ENCODE measurements at places on chromosomes 2 and 18. TPM values are rescaled to one million over a fixed set of nuclear protein-coding genes. Genes with fewer than 3 reads are reported as not detected.

GRCh38 chr18:48609114-48609513 lies 70.3 kb downstream of the CTIF start:
- H3K36me3 ChIP-seq = peaks cover 9% of the 10 kb centered on the region
- no peak overlapping the region for H3K4me3 ChIP-seq
- no peaks in the 10 kb centered on the region for H3K27me3 ChIP-seq
- no peak overlapping the region for H3K27ac ChIP-seq
- H3K4me1 ChIP-seq = peaks cover 82% of the 10 kb centered on the region

GRCh38 chr2:188727846-188728245 lies 246.3 kb upstream of the COL3A1 start:
- peaks cover 35% of the 10 kb centered on the region for H3K4me1 ChIP-seq
- DNase-seq = no peak

- no peak for DNase-seq
- peaks cover 27% of the 10 kb centered on the region for H3K4me1 ChIP-seq
- no peak overlapping the region for H3K27ac ChIP-seq
- no peak overlapping the region for H3K4me3 ChIP-seq
- no peaks in the 10 kb centered on the region for H3K27me3 ChIP-seq
- H3K36me3 ChIP-seq = peaks cover 2% of the 10 kb centered on the region
These were observed 16.8 kb downstream of the WDFY1 start for GRCh38 chr2:223928113-223929006.

The RGPD4 gene
- total RNA-seq = 0.18 TPM

Data from osteocyte (in vitro differentiated cells).